ENCODE measurements at places on chromosomes 12 and 14. TPM values are rescaled to one million over a fixed set of nuclear protein-coding genes. Genes with fewer than 3 reads are reported as not detected.

HNRNPA1 gene
- 2,308 TPM for total RNA-seq

CHGA gene
- total RNA-seq, result not detected

NINJ2 gene
- 5.7 TPM for total RNA-seq

ADGRD1 gene
- total RNA-seq, result 2.3 TPM

KCNJ8 gene
- total RNA-seq, result not detected

WNT1 gene
- not detected for total RNA-seq

OR4K5 gene
- not detected for total RNA-seq

SLC17A8 gene
- total RNA-seq, result not detected

PTPRQ gene
- total RNA-seq, result not detected

- no peaks in the 10 kb centered on the region for H3K4me1 ChIP-seq
- DNase-seq, result no peak
- H3K4me3 ChIP-seq, result no peak overlapping the region
- H3K36me3 ChIP-seq, result no peaks in the 10 kb centered on the region
- H3K27me3 ChIP-seq, result no peaks in the 10 kb centered on the region
These were observed 1995.9 kb upstream of the SEL1L start for GRCh38 chr14:83529531-83529930.

DNA sequence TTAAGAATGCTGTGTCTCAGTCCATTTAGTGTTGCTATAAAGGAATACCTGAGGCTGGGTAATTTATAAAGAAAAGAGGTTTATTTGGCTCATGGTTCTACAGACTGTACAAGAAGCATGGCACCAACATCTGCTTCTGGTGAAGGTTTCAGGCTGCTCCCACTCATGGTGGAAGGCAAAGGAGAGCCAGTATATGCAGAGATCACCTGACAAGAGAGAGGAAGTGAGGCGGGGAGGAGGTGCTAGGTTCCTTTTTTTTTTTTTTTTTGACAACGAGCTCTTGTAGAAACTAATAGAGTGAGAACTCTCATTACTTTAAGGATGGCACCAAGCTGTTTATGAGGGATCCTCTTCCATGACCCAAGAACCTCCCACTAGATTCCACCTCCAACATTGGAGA is 121.6 kb downstream of the NUBPL start:
- H3K4me3 ChIP-seq, result no peak overlapping the region
- no peak overlapping the region for H3K27ac ChIP-seq
- peaks cover 48% of the 10 kb centered on the region for H3K36me3 ChIP-seq
- no peak for DNase-seq
- no peaks in the 10 kb centered on the region for H3K27me3 ChIP-seq

DNA sequence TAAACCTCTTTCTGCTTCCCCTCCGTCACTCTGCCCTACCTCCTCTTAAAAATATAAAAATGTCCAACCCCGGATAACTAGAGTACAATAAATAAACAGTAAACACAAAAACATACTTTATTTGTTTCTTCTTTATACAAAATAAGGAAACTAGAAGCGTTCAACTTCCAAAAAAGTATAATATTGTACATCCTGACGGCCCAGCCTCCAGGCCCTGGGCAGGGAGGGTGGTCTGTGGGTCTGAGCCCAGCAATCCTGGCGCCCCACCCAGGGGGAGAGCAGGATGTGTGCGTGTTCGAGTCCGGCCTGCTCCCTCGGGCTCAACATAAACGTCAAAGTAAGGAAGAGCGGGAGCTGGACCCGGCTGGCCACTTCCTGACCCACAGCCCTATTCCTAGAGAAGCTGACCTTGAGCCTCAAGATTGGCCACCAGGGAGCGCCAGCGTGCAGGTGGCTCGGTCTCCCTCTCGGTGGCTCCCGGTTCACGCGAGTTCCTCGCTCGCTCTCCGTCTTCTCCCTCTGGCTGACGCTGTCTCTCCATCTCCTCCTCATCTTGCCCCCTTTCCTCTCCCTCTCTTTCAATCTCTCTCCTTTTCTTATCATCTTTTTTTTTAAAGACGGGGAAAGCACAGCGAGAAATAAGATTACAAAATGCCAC is 9.4 kb downstream of the LHX5 start:
- H3K27me3 ChIP-seq, result peaks cover 59% of the 10 kb centered on the region
- H3K4me3 ChIP-seq, result peak overlapping the region; percentile 64
- DNase-seq, result peak; percentile 89
- H3K27ac ChIP-seq, result no peak overlapping the region

DNA sequence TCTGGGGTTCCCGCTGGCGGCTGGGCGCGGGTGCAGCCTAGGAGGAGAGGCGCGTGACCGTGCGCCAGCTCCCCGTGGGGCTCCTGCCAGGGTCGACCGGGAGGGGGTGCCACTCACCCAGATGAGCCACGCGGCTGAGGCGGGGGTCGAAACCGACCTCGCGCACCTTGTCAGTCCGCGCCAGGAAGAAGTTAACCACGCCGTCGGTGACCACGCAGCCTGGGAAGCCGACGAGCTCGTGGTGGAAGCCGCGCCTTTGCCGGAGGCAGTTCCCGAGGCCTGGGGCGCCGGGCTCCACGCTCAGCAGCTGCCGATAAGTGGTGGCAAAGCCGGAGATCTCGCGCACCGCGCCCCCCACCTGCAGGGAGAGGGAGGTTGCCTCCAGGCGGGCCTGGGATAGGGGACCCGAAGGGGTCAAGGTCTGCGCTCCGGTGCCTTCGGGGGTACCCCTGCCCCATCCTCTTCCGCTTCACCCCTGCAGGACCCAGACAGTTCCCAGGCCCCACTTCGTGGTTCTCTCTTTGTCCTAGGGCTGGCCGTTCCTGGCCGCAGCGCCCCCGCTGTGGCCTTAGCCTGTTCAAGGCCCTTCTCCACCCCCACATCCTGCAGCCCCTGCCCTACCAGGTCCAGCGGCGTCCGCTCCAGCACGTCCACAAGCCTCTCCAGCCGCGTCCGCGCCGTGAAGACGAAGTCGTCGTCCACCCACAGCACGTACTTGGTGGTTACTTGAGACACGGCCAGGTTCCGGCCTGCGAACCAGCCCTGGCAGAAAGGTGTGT is 5.3 kb downstream of the B4GALNT1 start:
- peaks cover 81% of the 10 kb centered on the region for H3K27me3 ChIP-seq
- H3K4me3 ChIP-seq, result no peak overlapping the region
- H3K27ac ChIP-seq, result no peak overlapping the region
- DNase-seq, result peak; percentile 67
- H3K4me1 ChIP-seq, result peaks cover 14% of the 10 kb centered on the region

DNA sequence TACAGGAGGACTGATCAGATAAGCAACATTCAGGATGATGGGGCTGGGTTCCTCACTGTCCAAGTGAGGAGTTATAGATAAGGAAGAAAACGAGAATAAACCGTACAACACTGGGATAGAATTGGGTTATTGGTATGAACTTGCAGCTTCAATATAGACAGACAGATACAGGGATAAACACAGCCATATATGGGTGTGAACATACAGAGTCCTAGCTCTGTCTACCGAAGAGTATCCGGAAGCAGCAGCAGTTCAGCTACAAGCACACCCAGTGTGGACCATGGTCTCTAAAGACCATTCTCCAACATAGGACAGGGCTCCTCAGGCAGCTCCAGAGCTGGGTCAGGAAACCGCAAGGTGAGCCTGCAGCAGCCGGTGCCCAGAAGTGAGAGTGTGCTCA is 40.8 kb downstream of the CDC42BPB start:
- no peak for DNase-seq
- H3K36me3 ChIP-seq, result no peaks in the 10 kb centered on the region
- no peaks in the 10 kb centered on the region for H3K27me3 ChIP-seq
- H3K4me1 ChIP-seq, result peaks cover 8% of the 10 kb centered on the region
- H3K4me3 ChIP-seq, result no peak overlapping the region
- no peak overlapping the region for H3K27ac ChIP-seq

GRCh38 chr12:20423557-20423956 is 55.2 kb downstream of the PDE3A start:
- no peaks in the 10 kb centered on the region for H3K4me1 ChIP-seq
- H3K36me3 ChIP-seq, result no peaks in the 10 kb centered on the region
- no peaks in the 10 kb centered on the region for H3K27me3 ChIP-seq
- H3K4me3 ChIP-seq, result no peak overlapping the region
- no peak for DNase-seq

- no peak overlapping the region for H3K4me3 ChIP-seq
- no peak overlapping the region for H3K27ac ChIP-seq
- H3K4me1 ChIP-seq, result no peaks in the 10 kb centered on the region
- H3K36me3 ChIP-seq, result no peaks in the 10 kb centered on the region
These were observed 478.5 kb downstream of the NELL2 start for GRCh38 chr12:44397631-44398030.

DNA sequence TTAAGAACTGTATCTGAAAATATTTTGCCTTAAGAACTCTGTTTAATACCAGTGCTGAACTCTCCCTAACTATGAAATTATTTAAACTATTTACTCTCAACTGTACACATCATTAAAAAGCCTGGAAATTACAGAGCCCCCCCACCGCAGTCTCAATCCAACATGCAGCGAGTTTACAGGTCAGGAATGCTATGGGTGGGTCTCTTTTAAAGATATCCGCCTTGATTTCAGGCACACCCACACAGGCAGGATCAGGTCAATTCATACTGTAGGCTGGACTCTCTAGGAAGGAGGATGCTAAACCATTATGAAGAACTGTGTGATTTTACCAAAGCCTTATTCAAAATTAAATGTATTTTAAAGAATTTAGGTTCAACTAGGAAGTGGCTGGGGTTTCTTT is 16.5 kb downstream of the SPTLC2 start:
- no peak overlapping the region for H3K4me3 ChIP-seq
- H3K27me3 ChIP-seq, result no peaks in the 10 kb centered on the region
- H3K4me1 ChIP-seq, result peaks cover 38% of the 10 kb centered on the region
- no peak for DNase-seq
- H3K36me3 ChIP-seq, result peaks cover 8% of the 10 kb centered on the region
- H3K27ac ChIP-seq, result no peak overlapping the region
